Large intestine (tissue), 12 donors: ENCODE measurements at places on chromosomes 13 and 19. TPM values are rescaled to one million over a fixed set of nuclear protein-coding genes. Genes with fewer than 3 reads are reported as not detected.

ENOX1 gene
- polyA plus RNA-seq: 3.0 TPM

DNA sequence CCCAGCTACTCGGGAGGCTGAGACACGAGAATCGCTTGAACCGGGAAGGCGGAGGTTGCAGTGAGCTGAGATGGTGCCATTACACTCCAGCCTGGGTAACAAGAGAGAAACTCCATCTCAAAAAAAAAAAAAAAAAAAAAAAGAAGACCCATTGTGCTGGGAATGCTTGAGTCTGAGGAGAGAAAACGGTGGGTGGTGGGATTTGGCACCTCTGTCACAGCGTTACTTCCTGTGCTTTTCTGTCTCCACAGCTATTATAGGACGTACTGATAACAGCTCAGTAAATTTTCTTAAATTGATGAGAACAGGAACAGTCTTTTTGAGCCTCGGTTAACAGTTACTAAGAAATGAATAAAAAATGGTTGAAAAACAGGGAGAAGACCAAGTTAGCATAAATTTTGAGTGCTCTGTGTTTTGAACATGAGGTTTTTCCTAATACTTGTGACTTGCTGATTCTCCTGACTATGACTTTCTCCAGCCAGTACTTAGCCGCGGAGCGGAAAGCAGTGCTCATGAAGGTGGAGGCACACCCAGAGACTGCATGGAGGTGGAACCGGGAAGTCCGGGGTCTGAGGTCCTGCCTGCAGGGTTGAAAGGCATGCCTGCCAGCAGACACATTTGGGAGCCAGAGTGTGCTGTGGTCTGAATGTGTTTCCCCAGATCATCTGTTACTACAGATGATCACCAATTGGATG is 55.3 kb upstream of the TEX29 start:
- DNase-seq: no peak
- peaks cover 49% of the 10 kb centered on the region for H3K36me3 ChIP-seq
- no peak overlapping the region for H3K4me3 ChIP-seq
- H3K4me1 ChIP-seq: no peaks in the 10 kb centered on the region
- no peak overlapping the region for H3K27ac ChIP-seq

IGFL3 gene
- not detected for polyA plus RNA-seq

DNA sequence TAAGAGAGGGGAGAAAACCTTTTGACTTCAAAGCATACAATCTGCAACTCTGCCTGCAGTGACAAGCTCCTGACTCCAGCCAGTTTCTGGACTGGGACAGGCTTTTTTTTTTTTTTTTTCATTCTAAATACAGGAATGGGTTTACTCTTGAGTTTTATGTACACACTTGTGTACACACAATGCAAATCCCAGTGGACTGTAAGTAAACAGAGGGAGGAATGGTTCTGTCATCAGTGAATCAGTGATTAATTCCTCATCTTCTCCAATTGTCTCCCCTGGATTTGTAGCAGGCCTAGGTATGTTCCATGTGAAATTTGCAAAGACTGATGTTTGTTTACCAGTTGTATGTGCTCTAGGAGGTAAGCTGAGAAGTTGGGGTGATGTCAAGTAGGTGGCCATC is 184.8 kb downstream of the SHISA2 start:
- no peak overlapping the region for H3K27ac ChIP-seq
- no peak overlapping the region for H3K4me3 ChIP-seq
- DNase-seq: no peak
- H3K36me3 ChIP-seq: no peaks in the 10 kb centered on the region
- H3K27me3 ChIP-seq: peaks cover 7% of the 10 kb centered on the region

- H3K4me3 ChIP-seq: no peak overlapping the region
- no peaks in the 10 kb centered on the region for H3K36me3 ChIP-seq
- H3K27ac ChIP-seq: no peak overlapping the region
Observed at GRCh38 chr13:79740991-79741390, 260.0 kb downstream of the NDFIP2 start.
